ENCODE measurements at places on chromosomes 12 and 14.

DNA sequence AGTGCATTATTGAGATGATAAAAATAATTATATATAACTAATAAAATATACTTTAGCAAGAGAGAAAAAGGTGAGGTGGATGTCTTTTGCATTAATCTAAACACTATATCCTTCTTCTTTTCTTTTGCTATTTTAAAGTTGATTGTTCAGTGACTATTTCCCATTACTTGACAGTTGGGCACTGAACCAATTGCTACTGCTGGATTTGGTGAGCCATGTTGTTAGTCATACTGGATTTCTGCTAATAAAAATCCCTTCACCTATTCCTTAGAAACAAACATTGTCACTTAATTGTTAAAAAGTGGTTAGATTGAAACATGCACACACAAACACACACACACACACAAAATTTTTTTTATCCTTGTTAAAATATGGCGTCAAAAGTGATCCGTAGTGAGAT, 251.6 kb upstream of the ALG10 start:
- no peak for DNase-seq

- no peak for DNase-seq
These were observed 114.5 kb upstream of the NPAS3 start for GRCh38 chr14:32824195-32824594.

DNA sequence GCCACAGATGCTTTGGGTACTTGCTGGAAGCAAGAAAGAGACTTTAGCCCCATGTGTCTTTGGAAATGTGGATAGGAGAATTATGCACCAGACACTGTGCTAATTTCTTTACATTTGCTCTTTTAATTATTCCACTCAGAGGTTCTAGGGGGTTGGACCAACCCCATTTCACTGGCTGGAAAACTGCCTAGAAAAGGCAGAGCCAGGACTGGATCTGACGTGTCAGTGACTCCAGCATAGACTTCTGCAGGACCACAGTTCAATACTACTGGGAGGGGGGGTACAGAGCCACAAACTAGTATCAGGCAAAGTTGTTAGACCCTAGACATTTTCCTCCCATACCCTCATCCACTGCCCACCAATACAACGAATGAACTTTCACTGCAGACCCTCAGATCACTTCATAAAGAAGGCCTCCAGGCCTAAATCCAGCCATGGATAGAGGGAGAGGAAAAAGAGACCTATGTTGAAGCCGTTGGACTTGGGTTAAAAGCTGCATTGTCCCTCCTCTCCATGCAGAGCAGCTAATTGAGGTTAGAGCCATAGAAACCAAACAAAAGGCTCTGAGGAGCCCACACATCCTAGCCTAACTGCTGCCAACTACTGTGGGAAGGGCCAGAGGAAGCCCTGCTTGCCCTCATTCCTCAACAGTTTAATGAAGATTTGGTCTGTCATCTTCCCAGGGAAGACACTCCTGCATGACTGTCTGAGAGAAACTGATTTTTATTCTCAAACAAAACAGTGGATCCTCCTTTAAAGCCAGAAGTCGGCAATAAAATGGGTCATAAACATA, 68.7 kb downstream of the STON2 start:
- no peak for DNase-seq

- DNase-seq, result no peak
These were observed 14.6 kb downstream of the ACTR6 start for GRCh38 chr12:100215209-100215608.

DNA sequence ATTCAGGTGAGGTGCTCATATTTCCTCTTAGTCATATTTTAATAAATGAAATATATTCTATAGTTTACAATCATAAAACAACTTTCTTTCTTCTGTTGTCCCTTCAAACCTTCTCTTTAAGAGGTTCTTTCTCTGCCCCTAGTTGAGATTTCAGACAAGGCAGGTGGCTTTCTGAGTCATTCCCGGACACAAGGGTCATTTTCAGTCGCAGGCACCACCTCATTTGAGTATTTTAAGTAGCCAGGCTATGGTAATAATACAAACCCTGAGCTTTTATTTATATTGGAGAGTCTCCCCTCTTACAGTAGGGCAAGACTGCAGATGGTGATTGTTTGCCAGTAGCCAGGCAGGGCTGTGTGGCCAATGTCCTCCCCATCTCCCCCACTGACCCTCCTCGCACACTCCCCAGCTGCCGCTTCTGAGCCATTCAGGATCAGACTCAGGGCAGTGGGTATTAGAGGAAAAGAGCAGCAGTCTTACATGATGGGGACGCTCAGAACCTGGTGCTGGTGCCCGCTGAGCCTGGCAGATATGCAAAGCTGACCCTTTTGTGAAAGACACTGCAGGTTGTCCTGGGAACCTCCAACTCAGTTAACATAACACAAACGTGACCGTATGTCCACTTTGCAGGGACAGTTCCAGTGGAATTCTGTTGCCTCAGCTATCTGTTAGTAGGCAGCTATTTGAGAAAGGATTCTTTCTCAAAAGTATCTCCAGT, 101.1 kb upstream of the BCL2L14 start:
- DNase-seq, result no peak

DNA sequence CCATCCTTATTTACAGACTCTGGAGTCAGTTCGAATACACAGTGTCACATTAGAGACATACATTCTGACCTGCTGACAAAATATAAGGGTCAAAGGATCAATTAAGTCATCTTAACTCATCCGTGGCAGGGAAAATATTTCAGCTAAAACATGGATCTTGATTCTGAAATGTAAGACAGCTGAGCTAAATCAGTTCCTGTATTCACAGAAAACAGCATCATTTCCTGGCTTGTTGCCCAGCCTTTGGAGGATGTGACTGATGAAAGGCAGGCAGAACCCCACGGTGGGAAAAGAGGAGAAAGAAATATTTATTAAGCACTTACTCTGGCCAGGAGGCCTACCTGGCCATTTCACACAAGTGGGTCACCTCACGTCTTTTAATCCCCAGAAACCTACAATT, 101.9 kb downstream of the GAS2L3 start:
- no peak for DNase-seq

- no peak for DNase-seq
These were observed 311 bp upstream of the LGR5 start for GRCh38 chr12:71439362-71439612.

DNA sequence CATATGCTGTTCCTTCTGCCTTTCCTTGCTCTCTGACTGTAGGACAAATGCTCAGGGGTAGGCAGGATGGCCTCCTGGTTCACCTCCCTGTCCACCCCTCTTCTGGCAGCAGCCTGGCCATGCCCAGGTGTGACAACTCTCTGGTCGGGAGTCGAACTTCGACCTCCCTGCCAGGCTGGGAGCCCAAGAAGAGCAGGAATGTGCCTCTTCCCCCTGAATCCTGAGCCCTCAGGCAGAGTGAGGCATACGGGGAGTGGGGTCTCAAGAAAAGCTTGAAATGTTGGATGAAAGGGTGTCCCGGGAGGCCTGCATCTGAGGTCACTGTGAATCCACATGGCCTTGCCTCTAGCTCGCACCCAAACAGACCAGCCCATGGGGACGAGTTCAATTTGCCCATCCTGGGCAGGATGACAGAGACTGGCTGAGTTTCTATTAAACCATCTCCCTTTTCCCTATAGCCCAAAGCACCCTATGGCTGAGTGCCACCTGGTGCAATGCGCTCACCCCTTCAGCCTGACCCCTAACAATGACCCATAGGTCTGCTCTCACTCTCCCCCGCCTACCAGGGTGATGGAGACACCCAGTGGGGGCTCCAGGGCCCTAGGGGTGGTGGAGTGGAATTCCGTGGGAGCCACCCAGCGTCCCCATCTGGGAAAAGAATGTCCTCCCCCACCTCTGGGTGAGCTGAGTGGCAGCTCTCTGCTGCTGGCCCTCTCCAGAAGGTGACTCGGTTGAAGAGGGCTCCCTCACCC, 52.9 kb upstream of the DIO3 start:
- DNase-seq, result no peak

DNA sequence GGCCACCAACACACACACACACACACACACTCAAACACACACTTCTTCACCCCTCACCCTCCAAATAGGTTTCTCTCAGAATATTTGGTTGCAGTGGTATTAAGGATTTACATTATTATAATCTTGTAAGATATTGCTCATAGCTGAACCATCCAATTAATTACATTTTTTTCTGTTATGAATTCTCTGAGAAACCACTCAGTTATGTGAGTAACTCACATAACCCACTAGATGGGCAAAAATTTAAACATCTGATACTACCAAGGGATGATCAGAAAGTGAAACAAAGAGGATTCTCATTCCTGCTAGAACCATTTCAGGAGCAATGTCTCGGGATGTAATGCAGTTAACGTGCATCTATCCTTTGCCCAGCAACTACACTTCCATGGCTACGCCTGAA, 31.6 kb downstream of the TMTC1 start:
- no peak for DNase-seq

DNA sequence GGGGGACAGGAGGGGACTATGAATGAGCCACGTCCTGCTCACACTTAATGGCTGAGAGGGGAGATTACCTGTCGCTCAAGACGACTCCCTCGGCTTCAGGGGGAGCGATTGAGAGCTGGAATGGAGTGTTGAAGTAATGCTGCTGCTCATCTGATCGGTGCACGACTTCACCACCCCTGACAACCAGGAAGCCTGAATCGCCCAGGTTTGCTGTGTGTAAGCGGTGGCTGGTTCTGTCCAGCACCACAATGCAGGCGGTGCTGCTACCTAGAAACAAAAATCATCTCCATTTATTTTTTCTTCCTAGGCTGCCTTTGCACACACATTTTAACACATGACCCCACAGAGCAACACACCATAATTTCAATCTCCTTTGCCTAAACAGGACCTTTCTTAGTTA, 37.3 kb downstream of the PPTC7 start:
- no peak for DNase-seq

- DNase-seq, result no peak
These were observed 595.6 kb upstream of the ATP2B1 start for GRCh38 chr12:90304231-90304630.

DNA sequence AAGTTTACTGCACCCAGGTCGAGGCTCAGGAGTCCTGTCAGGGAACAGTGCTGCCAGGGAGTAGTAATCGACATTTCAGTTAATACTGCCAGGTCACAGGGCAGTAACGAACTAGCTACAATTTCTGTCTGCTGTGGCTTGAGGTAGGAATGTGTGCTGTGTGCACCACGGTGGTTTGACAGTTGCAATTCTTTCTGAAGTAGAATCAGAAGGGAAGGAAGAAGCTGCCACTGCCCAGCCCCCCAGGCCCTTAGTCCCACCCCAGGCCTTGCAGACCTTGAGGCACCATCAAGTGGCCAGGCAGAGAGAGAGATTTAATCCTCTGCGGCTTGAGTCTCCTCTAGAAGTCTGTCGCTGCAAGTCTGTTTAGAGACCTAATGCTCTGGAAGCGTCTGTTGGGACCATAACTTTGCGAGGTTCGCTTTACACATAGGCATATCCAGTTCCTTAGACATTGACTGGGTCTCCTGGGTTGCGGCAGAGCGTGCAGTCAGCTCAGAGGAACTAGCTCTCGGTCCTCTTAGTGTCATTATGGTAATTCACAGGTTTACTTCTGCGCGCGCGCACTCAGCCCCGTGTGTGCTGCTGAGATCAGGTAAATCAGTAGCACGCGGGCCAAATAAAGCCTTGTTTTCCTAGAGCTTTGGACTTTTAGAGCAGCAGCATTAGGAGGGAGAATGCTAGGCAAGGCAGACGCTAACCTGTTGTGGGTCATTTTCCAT, 9.8 kb downstream of the NKX2-1 start:
- DNase-seq, result no peak

GRCh38 chr14:74401504-74402241, 24.3 kb downstream of the SYNDIG1L start:
- DNase-seq, result peak; percentile 53

DNA sequence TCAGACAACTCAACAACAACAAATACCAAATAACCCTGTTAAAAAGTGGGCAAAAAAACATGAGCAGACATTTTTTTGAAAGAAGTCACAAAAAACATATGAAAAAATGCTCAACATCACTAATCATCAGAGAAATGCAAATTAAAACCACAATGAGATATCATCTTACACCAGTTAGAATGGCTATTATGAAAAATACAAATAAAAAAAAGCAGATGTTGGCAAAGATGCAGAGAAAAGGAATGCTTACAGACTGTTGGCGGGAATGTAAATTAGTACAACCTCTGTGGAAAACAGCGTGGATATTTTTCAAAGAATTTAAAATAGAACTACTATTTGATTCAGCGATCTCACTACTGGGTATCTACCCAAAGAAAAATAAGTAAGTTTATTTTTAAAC, 114.0 kb downstream of the SLC38A4 start:
- no peak for DNase-seq

DNA sequence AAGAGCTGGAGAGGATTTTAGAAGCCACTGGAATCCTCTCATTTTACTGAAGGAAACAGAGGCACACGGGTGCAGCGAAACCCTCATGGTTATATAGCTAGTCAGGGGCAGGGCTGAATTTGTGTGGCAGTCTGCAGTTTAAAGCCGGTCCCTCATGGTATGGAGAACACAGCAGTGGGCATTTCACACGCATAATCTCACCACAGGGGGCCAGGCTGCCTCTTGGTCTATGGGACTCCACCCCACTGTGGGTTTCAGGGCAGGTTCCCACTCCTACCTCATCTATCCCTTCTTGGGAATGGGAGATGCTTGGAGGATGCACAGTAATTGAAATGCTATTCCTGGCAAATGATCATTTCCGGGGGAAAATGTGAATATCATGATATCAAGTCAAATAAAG, 400.6 kb downstream of the RGS6 start:
- no peak for DNase-seq

GRCh38 chr12:88662961-88663360, 82.7 kb upstream of the KITLG start:
- no peak for DNase-seq

DNA sequence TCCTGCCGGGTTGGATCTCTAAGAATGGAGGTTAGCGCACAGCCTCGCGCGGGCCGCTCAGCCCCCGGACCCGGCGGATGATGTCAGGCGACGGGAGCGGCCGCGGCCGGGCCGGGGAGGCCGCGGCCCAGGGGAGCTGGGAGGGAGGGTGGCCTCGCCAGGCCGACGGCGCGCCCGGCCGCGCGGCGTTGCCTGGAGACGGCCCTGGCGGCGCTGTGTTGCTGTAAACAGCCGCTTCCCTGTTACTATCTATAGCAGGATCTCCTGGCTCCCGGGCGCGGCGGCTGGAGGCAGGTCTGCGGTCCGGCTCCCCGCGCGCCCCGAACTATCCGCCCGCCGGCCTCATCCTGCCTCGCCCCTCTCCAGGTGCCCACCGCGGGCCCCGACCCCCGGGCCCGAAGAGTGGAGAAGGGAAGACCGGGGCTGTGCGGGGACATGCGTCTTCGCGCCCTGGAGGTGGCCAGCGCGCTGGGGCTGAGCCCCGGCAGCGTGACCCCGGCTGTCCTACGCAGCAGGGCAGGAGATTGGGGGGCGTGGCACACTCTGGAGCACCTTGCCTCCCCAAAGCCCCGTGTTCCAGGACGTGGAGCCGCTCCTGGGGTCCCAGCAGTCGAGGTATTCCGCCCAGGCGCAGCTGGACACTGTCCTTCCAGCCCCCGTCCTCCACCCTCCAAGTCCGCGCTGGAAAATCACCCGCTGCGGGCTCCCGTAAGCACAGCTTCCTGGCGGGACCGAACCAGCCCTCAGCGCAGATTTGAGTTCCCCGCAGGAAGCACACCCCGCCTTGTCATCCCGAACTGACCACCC, 1.4 kb upstream of the FOS start:
- DNase-seq, result peak; percentile 85

GRCh38 chr14:73887318-73887616, 608 bp downstream of the ZNF410 start:
- no peak for DNase-seq

Measured in CD8-positive, alpha-beta memory T cell (primary cell).